ENCODE measurements at places on chromosomes 16 and 17.
A peak's percentile ranks its signal among the peaks of the same experiment; 100 is the strongest.

DNA sequence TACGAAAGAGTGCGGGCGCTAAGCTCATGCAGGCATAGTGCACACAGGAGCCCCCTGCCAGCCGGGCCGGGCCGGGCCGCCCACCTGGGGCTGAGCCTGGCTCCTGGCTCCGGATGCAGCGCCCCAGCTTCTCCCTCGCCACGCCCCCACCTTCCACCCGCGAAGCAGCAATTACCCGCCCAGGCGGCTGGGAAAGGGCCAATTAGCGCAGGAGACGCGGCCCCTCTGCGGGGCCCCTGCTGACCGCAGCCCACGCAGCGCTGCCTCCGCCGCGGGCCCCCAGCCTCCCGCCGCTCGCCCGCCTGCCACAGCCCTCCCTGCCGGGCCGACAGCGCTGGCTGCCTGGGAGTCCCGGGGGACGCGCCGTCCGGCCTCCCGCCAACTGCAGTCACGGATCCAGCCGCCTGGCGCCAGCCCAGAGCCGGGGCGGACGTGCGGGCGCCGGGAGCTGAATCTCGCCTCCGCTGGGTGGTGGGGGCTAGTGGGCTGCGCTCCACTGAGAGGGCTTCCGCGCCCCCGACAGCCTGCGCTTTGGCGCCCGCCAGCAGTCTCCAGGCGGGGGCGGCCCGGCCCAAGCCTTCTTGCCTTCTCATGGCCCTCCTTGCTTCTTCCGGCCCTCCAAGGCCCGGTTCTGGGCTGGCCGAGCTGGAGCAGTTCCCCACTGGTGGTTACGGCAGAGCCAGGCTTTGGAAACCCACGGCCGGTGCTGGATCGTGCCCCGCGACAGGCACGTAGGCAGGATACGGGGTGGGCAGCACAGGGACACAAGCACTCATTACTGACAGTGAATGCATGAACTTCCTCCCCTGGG, 14.9 kb upstream of the CBFB start:
- DNase-seq = peak; percentile 88

DNA sequence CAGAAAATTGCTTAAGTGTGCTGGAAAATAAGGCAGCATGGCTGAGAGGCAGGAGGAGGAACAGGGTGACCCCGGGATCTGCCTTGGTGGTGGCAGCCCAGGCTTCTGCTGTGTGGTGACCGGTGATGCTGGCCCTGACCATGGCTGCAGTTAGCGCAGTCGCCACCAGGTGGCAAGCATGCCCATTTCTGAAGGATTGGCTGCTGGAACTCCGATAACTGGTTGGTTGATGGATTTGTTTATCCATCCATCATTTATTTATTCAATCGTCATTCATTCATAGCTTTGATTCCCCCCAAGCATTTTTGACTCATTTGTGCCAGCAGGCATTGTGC, 29.1 kb upstream of the ITGA3 start:
- DNase-seq = peak; percentile 87

GRCh38 chr16:2904922-2905240, 6.8 kb upstream of the FLYWCH1 start:
- peak; percentile 37 for DNase-seq

DNA sequence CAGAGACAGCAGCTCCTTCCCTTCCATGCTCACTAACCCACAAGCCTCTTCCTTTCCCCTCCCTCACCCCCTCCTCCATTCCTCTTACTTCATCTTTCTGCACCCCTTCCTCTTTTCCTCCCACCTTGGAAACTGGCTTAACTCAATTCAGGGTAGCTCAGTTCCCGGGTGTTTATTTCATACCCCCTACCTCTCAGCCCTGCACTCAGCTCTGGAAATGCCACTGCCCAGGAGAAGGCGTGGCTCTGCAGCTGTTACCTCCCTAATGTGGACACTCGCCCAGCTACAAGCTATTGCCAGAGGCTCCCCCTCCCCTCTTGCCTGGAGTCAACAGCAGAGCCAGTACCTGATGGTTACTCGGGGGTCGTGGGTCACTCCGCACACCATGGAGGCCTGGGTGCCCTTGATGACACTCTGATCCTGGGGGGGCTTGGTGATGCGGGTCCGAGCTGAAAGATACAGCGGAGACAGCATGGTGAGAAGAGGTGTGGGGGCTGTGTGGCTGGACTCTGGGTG, 118.4 kb upstream of the CDC42EP4 start:
- DNase-seq = no peak

DNA sequence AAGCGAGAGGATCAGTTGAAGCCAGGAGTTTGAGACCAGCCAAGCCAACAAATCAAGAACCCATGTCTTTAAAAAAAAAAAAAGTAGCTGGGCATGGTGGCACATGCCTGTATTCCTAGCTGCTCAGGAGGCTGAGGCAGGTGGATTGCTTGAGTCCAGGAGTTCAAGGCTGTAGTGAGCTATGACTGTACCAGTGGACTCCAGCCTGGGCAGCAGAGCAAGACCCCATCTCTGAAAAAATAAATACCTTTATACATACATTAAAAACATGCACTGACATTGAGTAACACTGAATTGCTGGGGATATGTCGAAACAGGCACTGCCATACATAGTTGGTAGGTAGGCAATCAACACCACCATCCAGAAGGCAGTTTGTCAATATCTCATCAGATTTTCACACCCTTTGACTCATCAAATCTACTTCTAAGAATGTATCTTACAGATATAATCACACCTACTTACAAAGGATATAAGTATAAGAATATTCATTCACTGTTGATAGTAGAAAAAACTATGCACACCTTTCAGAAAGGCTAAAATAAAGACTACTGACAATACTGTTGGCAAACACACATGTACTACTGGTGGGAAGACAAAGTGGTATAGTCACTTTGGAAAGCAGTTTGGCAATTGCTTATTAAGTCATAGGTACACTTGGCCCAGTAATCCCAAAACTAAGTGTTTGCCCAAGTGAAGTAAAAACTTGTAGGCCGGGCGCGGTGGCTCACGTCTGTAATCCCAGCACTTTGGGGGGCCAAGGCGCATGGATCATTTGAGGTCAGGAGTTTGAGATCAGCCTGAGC, 6.4 kb upstream of the CEP20 start:
- DNase-seq = no peak

GRCh38 chr16:10037751-10038150, 144.5 kb downstream of the GRIN2A start:
- DNase-seq = no peak

All from stimulated activated CD4-positive, alpha-beta T cell treated with anti-CD3 and anti-CD28 coated beads, Interleukin-2, amount 100 ng/mL, for 24 hours (primary cell).